Mammary epithelial cell (primary cell): ENCODE measurements at places on chromosomes 1 and 21. TPM values are rescaled to one million over a fixed set of nuclear protein-coding genes. Genes with fewer than 3 reads are reported as not detected.

- no peak for DNase-seq
These were observed 3.6 kb downstream of the ASAP3 start for GRCh38 chr1:23480187-23481025.

The FAAP20 gene
- total RNA-seq: 70.9 and 103 TPM in 2 replicates

GRCh38 chr1:47893412-47893811 is 103.8 kb downstream of the TRABD2B start:
- no peak for DNase-seq

DNA sequence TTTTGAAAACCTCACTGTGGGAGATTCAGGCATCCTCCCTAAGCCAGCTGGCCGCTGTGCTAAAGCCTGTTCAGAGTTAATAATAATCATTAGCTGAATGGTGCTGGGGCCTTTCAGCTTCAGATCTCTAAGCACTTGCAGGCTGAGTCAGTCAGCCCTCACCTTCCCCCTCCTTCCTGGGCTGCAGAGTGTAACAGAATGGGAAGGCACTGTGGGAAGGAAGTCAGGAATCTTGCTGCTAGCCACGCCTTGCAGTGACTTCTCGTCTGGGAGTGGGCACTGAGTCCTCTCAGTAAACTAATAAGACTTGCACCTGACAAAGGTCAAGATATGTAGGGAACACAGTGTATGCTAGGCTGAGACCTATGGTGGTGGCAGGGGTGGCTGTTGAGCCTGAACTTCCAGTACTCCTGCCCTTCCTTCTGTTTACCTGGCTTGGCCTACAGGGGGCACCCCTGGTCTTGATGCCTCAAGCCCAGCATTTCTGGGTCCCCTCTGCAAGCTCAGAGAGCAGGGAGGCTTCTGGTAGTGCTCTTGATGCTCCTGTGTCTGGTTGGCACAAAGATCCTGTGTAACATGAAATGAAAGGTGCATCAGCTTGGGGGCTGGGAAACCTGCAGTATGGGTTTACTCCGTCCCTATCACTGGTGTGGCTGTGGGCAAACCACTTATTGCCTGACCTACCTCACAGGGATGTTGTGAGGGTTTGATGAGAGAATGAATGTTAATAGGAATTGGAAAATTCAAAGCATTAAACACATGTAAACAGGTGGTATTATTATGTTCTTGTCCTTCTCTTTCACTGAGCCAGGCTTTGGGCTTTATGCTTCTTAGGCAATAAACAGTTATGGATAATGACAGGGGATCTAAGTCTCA is 6.0 kb downstream of the CYB561D1 start:
- peak; percentile 34 for DNase-seq

- no peak for DNase-seq
These were observed 421.5 kb downstream of the RWDD3 start for GRCh38 chr1:95655321-95656020.

The CSF3R gene
- total RNA-seq: not detected in 2 replicates

GRCh38 chr1:55928576-55928975 is 650.8 kb downstream of the PLPP3 start:
- no peak for DNase-seq
